Diencephalon (tissue), 1 donor: ENCODE measurements at places on chromosomes 1 and 21. TPM values are rescaled to one million over a fixed set of nuclear protein-coding genes. Genes with fewer than 3 reads are reported as not detected.

FAM72B gene
- total RNA-seq, result 2.8 TPM

TCHHL1 gene
- total RNA-seq, result not detected

TRAF5 gene
- 12.0 TPM for total RNA-seq

CR1L gene
- total RNA-seq, result not detected

TMEM240 gene
- 14.5 TPM for total RNA-seq

B3GALT5 gene
- total RNA-seq, result 3.2 TPM

CYP4Z1 gene
- 0.92 TPM for total RNA-seq

CFAP107 gene
- total RNA-seq, result 3.0 TPM

CYP4A22 gene
- total RNA-seq, result not detected

TESK2 gene
- 0.92 TPM for total RNA-seq

GPATCH3 gene
- 9.5 TPM for total RNA-seq

ZNF593OS gene
- total RNA-seq, result not detected

LEPR gene
- total RNA-seq, result 13.6 TPM

ASPM gene
- total RNA-seq, result 14.8 TPM

SPRR2G gene
- not detected for total RNA-seq

MYOG gene
- not detected for total RNA-seq

MPL gene
- total RNA-seq, result 0.23 TPM

AUNIP gene
- total RNA-seq, result 2.3 TPM

SLAMF1 gene
- total RNA-seq, result not detected

FOXE3 gene
- total RNA-seq, result 0.23 TPM

FLG2 gene
- not detected for total RNA-seq

NPHP4 gene
- 14.5 TPM for total RNA-seq

PRAMEF15 gene
- not detected for total RNA-seq

S100A3 gene
- not detected for total RNA-seq

ITLN2 gene
- total RNA-seq, result not detected

S100A7 gene
- not detected for total RNA-seq

TFF2 gene
- total RNA-seq, result not detected

NPHS2 gene
- total RNA-seq, result not detected

CD84 gene
- 4.4 TPM for total RNA-seq

OLFML3 gene
- total RNA-seq, result 19.8 TPM

LRRC39 gene
- 11.3 TPM for total RNA-seq

UTS2 gene
- not detected for total RNA-seq

CD5L gene
- total RNA-seq, result 0.69 TPM

ZZZ3 gene
- 124 TPM for total RNA-seq

PLPPR4 gene
- total RNA-seq, result 126 TPM

A3GALT2 gene
- total RNA-seq, result not detected

S100A7A gene
- not detected for total RNA-seq

KIF14 gene
- total RNA-seq, result 4.2 TPM

ACTL8 gene
- total RNA-seq, result 0.23 TPM

BEST4 gene
- total RNA-seq, result 1.2 TPM
